ENCODE measurements at places on chromosomes 12 and 14.

DNA sequence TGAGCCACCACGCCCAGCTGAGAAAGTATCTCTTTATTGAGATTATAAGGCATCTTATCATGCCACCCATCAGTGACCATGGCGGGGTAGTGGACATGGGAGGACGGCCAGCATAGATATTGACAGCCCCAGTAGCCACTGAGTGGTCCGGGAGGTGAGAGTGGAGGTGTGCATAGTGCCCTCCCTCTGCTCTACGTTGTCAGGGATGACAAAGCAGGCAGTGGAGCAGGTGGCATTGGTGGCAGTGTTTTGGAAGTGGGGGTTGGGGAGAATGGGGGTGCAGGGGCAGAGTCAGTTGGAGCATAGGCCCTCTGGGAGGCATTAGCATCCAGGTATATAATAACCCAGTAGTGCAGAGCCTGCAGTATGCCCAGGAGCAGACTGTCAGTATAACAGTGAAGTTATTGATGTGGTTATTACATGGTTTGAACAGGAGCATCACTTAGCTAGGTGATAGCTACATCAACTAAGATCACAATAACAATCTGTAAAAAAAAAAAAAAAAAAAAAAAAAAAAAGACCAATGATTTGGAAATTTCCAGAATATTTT lies 41.1 kb downstream of the GNG2 start:
- DNase-seq = no peak

DNA sequence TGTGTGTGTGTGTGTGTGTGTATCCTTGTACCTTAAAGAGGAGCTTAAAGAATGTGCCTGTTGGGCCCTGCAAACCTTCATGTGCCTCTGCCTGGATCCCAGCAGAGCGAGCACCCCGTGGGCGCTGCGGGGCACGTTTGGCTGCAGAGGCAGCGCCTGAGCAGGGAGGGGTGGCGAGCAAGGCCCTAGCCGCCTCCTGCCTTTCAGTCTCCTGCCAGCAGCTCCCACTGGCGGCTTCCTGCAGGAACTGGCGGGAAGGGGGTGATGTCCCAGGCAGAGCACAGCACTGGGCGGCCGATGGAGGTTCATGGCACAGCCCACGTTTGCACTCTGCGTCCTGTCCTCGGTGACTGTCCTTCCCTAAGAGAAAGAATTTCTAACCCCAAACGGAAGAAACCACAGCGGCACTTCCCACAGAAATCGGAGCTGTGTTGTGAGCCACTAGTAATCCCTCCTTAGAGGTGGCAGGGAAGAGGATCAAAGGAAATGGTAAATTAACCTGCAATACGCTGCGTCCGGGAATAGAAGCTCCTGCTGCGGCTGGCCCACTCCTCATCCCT lies 19.8 kb downstream of the ZBTB42 start:
- DNase-seq = peak; percentile 14

DNA sequence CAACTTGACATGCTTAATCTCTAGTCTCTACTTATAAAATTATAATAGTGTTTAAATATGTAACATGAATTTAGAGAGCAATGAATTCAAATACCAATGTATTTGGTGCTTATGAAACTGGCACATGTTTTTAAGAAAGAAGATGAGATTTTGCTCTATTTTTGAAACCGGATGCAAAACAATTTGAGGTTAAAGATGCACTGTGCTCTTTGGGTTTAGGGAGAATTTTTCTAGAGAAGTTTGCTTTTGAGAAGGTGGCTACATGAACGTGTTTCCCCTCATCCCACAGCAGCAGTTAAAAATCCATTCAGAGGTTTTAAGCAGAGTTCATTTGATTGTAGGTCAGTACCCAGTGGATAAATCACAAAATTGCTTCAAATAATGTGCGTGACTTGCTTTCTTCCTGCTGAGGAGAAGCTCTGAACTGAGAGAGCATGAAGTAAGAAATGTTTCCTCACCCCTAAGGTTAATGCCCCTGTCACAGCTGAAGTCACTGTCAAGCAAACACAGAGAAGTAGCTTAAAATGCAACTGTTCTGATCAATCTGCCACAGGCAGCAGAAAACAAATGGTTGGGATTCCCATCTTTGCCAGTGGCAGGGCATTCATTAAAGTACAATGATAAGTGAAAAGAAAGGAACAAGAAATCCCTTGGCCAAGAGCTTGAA lies 241.9 kb upstream of the SYT1 start:
- DNase-seq = no peak

DNA sequence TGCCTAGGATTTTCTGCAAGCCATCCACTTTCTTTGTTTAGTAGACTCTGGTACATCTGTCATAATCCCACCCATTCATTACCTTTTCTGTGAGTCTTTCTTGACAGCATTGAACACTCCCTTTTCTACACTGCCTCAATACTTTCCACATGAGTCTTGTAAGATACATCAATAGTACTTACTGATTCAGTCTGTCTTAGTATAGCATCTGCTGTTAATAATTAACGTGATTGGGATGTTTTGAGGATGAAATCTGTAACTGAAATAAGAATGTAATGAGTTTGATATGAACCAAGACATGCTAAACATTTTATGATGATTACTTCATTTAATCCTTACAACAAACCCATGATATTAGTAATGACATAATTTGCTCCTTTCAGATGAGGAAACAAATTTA lies 196.2 kb upstream of the FOXG1 start:
- DNase-seq = no peak

GRCh38 chr14:100714258-100714892 lies 12.3 kb upstream of the DLK1 start:
- DNase-seq = no peak

- DNase-seq = no peak
Observed at GRCh38 chr14:57612946-57613345, 119.3 kb upstream of the CCDC198 start.

DNA sequence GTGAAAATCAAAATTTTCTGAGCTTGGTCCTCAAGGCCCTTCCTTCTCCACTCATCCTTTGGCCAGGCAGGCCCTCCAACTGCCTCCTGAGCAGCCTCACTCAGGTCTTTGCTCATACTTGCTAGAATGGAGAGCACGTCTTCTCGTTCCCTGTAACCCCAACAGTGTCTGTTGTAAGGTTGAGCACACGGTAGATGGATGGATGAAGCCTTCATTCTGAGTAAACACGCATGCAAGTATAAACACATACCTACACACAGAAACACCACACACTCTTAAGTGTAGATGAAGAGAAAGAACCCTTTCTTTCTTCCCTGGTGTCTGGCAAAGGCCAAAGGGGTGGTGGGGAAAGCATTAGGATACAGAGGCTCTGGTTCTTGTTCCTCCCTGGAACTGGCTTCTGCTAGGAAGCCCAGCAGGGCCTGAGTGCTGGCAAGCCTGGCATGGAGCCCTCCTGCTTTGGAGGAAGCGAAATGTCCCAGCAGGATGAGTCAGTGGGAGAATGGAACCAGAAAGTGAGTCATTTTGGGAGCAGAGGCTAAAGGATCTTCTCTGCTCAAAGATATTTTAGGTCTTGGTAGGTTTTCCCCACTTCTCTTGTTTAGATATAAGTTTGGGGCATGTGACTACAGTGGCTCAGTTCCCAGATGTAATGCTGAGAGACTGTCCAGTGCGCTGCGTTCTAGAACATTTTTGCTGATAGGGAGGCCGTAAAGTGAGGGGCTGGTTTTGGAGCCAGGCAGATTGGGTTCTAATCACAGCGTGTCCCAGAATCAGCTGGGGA lies 127.4 kb downstream of the CACNA1C start:
- peak; percentile 16 for DNase-seq

GRCh38 chr12:60012659-60013058 lies 416.8 kb downstream of the SLC16A7 start:
- DNase-seq = no peak

DNA sequence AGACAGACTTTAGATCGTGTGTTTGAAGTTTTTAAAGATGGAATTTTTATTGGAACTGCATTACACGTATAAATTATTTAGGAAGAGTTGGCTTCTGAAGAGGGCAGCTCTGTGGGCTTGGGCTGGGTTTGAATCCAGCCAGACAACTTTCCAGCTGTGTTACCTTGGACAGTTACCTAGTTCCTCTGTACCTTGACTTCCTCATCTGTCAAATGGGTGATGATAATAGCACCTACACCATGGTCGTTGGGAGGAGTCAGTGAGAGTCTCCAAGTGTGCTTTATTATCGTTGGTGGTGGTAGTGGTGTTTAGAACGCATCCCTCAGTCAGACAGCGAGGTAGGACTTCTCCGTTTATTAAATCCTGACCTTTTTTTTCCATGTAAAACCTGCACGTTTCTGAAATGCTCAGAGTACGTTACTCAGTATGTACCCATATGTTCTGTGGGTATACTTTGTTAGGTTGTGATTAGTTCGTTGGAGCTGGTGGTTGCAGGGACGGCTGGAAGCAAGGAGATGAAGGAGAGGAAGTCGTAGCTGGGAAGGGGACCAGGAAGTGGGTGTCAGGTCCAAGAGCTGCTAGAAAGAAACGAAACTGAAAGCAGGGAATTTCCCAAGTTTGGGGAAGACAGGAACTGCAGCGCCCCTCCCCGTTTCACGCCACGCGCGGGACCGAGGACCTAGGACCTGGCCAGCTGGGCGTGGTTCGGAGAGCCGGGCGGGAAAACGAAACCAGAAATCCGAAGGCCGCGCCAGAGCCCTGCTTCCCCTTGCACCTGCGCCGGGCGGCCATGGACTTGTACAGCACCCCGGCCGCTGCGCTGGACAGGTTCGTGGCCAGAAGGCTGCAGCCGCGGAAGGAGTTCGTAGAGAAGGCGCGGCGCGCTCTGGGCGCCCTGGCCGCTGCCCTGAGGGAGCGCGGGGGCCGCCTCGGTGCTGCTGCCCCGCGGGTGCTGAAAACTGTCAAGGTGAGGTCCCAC lies at the start of gene OAS3:
Gene OAS3 (plus strand): TSS at position 734 of the 979 bp plus-strand sequence. CDS start 57 bp downstream, at position 791.
- peak; percentile 33 for DNase-seq

DNA sequence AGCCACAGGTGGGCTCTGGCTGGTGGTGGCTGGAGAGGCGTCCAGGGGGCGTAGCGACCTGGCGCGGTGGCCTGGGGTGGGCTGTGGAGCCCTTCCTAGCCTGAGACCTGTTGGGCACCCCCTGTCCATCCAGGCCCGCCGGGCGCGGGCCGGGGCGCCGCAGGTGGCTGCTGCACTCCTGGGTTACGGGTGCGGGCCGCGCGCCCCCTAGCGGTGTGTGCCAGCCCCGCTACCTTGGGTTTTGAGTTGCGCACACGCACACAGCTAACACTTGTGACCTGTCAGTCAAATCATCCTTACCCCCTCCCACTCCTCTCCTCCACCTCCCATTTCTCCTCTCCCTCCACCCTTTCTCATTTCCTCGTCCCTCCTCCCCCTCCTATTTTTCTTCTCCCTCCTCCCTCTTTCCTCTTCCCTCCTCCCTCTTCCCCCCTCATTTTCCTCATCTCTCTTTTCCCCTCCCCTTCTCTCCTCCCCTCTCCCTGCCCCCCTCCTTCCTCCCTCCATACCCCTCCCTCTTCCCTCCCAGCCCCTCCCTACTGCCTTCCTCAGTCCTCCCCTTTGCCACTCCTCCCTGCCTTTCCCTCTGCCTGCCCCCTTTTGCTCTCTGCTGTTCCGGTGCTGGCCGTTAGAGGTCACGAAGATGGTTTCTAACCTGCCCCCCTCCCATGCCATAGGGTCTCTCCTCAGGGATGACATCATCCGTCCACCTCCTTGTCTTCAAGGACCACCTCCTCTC lies 2.3 kb downstream of the MEG3 start:
- no peak for DNase-seq

- no peak for DNase-seq
Observed at GRCh38 chr14:101233808-101234207, 327.5 kb upstream of the DIO3 start.

- DNase-seq = no peak
Observed at GRCh38 chr12:131642771-131643170, 68.1 kb upstream of the SFSWAP start.

DNA sequence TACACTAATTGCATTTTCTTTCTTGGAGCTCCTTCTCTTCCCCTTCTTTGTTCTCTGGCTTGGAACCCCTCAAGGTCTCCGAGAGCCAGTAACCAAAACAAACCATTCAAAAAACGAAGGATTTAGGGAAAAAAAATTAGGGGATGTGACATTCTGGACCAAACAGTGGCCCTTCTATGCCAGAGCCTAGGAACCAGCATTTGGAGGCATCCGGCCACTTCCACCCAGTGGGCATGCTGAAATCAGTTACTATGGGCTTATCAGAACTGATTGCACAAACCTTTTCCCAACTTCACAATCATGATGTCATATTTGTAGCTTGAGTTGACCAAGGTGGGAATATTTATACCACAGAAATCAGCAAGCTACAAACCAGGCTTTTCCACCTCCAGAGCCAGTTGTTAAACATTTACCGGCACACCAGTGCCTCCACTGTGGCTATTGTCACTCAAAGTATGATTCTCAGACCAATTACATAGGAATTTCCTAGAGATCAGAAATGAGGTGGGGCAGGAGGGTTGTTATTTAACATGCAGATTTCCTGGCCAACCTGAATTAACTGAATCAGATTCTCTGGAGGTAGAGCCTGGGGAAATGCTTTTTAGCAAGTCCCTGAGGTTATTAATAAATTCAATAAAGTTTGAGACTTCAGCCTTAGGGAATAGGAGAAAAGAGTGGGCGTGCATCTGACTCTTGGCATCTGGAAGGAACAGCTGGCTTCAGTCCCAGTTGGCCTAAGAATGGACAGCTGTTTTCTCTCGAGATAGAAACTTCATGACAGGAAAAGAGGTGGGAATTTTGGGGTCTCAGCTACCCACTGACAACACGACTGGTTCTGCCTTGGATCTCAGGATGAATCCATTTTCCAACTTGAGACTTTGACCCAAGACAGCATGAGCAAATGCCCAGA lies 273.9 kb downstream of the ZFP36L1 start:
- DNase-seq = no peak

DNA sequence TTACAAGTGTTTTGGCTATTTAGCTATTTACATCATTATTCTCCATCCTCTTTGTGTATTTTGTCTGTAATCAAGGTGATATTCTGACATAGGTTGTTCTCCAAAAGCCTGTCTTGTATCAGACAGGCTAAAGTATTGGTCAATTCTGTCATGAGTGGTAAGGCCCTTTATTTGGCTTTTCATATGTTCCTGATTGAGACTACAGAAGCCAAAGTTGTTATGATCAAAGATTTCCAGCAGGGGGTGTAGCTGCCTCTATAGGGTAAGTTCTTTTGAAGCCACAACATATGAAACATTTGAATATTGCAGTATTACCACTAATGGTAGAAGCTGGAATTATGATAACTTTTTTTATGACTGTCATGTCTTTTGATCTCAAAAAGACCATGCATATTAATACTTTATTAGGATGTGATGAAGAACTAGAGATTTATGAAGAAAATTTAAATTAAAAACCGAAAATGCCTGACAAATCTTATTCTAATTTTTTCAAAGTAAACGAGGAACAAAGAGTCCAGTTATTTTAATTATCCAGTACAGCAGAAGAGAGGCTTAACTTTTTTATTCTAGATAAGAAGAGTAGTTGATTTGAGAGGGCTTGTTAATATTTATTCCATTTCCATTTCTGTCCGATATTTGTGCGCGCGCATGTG lies 3.4 kb upstream of the ARHGAP5 start:
- peak; percentile 43 for DNase-seq

DNA sequence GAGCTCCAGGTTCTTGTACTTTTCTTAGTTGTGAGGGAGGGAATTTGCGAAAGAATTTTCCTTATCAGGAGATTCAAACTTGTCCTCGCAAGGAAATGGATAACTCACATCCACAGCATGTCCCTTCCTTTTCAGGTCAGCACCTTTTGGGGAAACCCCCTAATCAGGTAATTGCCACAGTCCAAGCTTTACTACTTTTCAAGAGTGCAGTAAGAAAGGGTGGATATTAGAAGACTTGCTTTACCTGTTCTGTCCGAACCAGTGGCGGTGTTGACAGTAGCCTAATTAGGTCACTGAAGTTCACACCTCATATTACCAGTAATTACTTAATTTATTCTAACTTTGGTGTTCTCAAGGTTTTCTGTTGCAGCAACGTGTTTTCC lies 6.7 kb upstream of the C12orf50 start:
- no peak for DNase-seq
